ELR (cell line): ENCODE measurements at places on chromosomes 16 and 17.

DNA sequence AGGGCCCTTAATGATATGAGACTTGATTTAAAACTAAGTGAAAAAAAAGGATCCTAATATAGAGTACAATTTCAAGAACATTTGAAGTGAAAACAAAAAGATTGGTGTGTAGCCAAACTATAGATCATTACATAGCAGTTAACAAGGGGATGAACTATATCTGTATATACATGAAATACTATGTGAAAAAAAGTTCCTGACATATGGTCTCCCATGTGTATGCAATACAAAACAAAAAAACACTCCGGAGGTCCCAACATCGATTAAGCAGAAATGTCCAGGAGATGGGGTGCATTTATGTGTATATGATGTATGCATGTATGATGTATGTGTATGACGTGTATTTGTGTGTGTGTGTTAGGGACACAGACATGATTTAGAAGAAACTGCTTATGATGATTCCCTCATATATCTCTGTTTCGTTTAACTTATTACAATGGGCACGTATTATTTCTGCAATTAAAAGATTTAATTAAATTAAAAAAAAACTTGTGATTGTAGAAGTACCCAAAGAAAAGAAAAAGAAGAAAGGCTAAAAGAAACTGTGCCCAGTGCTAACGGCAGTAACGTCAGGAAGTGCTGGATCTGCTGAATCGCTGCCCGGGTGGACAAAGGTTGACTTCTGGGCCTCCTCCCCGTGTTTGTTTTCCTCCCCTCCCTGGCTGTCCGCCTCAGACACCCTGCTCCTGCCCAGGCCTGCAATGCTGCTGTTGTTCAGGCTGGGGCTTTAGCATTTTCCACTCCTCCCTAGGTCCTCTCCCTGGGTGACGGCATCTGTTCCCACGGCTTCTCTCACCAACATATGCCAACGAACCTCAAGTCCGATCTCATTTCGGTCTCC is 36.9 kb downstream of the TBX4 start:
- no peak for DNase-seq

DNA sequence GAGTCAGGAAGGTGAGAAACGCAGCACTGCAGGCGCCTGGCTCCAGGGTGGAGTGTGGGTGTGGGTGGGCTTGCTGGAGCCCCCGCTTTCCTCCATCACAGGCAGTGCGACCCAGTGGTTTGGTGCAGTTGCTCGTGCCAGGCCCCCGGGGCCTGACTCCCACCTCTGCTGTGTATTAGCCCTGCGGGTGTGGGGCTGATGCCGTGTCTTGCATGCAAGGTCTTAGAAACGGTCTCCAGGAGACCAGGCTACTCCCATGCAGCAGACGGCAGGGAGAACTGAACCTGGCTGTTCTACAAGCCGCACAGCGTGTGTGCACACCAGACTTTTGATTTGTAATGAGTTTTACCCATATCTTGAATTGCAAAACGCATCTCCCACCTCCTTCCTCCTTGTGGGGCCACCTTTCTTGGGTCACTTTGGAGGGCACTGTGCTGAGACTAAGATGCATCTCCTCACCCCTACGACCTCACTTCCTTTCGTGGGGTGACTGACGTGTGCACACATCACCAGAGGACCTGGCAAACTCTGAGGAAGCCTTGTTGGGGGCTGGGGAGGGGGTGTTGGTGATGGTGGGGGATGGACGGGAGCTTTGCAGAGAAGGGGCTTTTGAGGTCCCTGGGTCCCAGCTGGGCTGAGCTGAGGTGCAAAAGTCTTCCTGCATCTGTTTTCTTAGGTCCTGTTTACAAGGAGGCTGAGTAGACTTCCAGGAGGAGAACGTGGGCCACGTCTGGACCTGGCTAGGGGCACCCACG is 101.8 kb upstream of the TNRC6C start:
- DNase-seq, result no peak

DNA sequence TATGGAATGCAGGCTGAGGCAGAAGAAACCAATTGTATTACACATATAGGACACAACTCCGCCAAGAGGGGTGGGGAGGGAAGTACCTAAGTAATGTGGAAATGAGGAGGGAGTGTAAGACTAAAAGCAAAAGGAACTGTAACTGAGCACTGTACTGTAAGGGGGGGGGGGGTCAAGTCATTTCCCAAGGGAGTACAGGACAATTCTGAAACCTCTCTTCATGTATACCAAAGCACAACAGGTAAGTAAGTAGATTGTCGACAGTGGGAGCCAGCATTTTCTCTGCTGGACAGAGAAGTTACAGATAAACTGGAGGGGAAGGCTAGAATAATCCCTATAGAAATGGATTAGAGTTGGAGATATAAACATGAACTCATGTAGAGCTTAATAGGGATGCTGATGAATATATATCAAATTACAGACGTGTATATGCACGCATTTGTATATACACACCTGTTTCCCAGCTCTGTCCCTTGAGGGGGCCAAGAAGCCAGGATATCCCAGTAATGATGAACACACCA is 6.4 kb downstream of the USP22 start:
- peak; percentile 50 for DNase-seq

DNA sequence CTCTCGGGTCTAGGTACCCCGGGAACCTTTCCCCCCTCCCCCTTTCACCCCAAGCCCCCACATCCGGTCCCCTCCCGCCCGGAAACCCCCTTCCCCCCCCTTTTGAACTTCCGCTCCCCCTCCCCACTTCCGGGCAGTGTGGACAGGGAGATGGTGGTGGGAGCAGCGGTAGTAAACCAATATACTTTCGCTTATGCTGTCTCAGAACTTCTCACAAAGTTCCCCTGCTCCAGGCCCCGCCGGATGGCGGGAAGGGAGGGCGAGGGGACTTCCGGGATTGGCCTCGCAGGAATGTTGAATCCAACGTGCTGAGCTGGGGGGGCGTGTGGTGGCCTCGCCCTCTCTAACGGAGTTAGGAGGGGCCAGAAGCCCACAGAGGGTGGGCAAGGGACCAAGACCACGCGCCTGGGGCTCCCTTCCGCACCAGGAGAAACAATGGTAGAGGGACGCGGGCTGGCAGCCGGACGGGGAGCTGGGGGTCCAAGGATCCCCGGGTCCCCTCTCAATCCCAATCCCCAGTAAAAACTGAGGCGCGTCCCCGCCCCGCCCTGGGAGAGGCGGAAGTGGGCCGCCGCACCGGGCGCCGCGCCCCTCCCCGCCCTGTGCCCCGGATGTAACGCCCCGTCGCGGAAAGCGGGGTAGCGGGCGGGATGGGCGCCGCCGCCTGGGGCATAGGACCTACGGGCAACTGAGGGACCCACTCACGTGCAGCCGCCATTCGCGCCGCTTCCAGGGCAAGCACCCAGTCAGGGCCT is 742 bp downstream of the PFN1 start:
- DNase-seq, result peak; percentile 74

DNA sequence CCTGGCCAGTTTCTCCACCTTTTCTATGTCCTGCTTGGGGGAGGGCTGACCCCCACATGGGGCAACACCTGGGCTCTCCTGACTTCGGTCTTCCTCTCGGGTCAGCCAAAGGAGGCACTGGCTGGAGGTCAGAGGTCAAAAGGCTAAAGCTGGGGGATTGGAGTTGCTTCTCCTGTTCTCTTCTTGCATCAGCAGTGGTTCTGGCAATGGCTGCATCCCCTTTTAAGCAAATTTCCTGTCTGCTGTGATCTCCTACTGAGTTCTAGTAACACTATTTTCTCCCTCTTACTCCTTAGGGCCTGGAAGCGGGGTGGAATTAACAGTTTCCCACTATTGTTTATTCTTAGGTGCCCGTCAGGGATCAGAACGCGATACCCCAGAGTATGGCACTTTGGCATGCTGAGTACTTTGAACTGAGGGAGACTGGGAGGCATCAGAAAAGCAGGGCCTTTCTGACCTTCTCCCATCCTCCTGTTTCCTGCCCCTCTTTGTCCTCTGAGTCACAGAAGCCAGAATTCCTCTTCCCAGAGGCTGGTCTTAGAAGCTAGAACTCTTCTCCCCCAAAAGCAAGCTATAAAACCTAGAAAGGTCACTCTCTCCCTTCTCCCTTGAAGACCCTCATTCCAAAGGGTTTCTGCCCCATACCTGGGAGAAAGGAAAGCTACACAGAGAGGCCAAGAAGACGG is 268.2 kb downstream of the STX8 start:
- DNase-seq, result peak; percentile 22

DNA sequence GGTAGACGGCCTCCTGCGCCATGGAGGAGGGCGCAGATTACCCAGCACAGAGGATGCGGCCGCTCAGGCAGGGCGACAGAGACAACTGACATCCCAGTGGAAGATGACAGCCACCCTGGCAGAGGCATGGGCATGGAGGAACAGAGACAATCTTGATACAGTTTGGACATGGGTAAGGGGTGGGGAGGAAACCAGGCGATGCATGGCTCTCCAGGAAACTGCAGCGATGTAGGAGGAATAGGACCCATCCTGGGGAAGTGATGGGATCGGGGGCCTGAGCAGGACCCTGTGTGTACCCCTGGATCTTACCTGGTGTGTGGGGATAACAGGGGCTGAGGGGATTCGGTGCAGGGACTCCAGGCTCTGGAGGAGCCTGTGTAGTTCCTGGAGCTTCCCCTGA is 4.6 kb downstream of the OSBPL7 start:
- DNase-seq, result no peak

DNA sequence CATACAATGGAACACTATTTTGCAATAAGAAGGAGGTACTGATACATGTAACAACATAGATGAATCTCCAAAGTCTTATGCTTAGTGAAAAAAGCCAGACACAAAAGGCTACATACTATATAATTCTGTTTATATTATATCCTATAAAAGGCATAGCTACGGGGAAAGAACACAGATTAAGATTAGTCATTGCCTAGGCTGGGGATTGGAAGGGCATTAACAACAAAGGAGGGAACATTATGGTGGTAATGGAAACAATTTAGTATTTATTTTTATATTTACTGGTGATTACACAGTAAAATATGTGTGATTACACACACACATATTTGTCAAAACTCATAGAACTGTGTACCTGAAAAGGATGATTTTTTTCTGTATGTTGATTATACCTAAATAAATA is 278.1 kb downstream of the ZFHX3 start:
- peak; percentile 43 for DNase-seq

DNA sequence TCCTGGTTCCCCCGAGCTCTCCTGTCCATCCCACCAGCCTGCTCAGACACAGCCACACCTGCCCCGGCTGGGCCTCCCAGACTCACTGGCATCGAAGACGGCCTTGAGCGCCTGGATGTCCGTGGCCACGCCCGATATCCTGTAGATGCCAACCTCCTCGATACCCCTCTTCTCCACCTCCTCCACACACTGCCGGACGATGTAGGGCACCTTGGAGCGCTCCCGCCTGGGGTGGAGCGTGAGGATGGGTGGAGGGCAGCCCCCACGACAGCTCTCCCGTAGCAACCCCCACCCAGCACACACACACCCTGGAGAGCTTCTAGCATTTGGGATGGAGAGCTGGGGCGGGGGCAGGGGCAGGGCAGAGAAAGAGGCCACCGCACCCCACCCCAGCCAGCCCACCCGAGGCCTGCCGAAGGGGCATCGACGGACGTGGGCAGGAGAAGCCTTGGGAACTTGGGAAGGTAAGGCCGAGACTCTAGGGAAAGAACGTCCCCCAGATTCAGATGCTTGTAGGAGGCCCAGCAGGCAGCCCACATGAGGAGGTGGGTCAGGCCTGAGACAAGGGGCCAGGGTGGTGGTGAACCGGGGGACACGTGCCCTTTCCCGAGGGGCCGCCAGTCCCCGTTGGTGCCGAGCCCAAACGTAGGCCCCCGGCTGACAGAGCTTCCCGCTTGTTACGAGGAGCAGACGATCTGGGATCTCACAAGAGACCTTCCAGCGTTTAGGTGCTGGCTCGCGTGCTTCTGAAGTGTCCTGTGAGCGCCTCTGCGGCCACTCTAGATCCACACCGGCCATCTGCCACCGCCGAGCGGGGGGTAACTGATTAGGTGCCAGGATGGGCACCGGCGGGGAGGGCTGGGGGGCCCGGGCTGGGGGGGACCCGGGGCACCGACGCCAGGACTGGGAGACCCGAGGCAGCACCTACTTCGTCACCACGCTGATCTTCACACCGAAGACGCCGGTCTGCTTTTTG is 15.1 kb downstream of the TIMM22 start:
- no peak for DNase-seq

DNA sequence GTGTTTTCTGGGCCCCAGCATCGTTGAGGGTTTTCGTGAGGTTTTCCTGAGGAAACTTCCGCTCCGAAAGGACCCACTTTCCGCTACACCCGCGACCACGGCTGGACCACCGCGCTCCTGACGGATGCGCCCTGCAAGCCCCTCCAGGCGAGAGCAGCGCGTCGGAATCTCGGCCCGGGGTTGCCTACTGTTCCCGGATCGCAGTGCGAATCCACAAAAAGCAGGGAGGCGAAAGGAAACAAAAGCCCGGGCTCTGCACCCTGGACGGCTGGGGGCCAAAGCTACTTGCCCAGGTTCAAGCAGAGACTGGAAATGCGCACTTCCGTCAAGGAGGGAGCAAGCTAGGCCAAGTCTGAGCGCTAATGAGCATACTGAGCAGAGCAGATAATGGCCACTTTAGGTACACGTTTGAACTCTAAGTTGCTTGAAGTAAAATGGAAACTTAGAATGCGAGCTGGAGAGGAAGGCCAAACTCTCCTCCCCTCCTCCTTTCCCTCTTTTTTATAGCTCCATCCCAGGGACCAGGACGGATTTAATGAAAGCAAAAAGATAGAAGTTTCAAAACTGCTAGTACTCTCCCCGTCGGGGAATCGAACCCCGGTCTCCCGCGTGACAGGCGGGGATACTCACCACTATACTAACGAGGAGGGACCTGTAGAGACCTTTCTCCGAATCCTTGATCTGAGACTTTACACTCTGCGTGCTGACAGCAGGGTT is 11.4 kb upstream of the AURKB start:
- DNase-seq, result peak; percentile 90

- DNase-seq, result peak; percentile 61
Measured at GRCh38 chr17:50816771-50817751, 18.3 kb upstream of the WFIKKN2 start.

DNA sequence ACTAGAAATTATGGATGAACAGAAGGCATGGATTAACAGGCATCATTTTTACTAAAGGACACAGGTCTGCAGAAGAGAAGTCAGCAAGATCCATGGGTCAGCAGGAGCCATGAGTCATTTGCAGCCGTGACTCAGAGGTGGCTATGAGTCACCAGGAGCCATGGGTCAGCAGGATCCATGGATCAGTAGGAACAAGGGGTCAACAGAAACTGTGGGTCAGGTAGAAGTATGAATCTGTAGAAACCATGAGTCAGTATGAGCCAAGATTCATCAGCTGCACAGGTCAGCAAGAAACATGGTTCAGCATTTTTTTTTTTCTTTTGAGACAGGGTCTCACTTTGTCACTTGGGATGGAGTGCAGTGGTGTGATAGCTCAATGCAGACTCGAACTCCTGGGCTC is 58.2 kb upstream of the HS3ST4 start:
- peak; percentile 19 for DNase-seq

GRCh38 chr16:76653390-76654026 is 376.3 kb downstream of the CNTNAP4 start:
- peak; percentile 31 for DNase-seq

GRCh38 chr17:32861981-32862380 is 14.9 kb downstream of the MYO1D start:
- DNase-seq, result peak; percentile 47

DNA sequence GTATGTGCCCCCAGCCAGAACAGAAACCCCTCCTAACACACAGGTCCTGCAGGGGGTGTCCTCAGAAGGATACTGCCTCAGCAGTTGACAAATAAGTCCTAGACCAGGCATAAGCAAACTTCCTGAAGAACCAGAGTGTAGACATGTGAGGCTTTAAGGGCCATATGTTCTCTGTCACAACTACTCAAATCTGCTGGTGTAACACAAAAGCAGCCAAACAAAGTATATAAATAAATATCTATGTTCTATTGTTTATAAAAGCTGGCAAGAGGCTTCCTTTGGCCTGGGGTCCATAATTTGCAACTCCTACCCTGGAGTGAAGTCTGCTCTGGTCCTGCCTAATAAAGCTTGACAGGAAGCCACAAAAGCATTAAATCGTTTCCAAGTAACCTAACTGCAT is 9.9 kb downstream of the FAM83G start:
- no peak for DNase-seq
